ENCODE measurements at places on chromosomes 1 and 21.

- no peak overlapping the region for H3K4me3 ChIP-seq
- no peak overlapping the region for H3K27ac ChIP-seq
- no peaks in the 10 kb centered on the region for H3K4me1 ChIP-seq
- H3K27me3 ChIP-seq, result no peaks in the 10 kb centered on the region
- no peak for DNase-seq
These were observed 292.9 kb upstream of the DUSP10 start for GRCh38 chr1:222034790-222035189.

GRCh38 chr21:45064618-45065399 is 9.6 kb upstream of the ADARB1 start:
- no peak for DNase-seq
- H3K4me1 ChIP-seq, result peaks cover 11% of the 10 kb centered on the region
- no peaks in the 10 kb centered on the region for H3K36me3 ChIP-seq
- no peaks in the 10 kb centered on the region for H3K27me3 ChIP-seq
- no peak overlapping the region for H3K27ac ChIP-seq
- no peak overlapping the region for H3K4me3 ChIP-seq

GRCh38 chr1:25875856-25876692 is 566 bp upstream of the PAQR7 start:
- H3K27ac ChIP-seq, result peak overlapping the region; percentile 90
- peak overlapping the region; percentile 61 for H3K4me3 ChIP-seq
- H3K36me3 ChIP-seq, result no peaks in the 10 kb centered on the region
- DNase-seq, result peak; percentile 41

GRCh38 chr1:117051224-117052064 is 8.7 kb upstream of the TTF2 start:
- peak; percentile 40 for DNase-seq
- H3K27me3 ChIP-seq, result no peaks in the 10 kb centered on the region

DNA sequence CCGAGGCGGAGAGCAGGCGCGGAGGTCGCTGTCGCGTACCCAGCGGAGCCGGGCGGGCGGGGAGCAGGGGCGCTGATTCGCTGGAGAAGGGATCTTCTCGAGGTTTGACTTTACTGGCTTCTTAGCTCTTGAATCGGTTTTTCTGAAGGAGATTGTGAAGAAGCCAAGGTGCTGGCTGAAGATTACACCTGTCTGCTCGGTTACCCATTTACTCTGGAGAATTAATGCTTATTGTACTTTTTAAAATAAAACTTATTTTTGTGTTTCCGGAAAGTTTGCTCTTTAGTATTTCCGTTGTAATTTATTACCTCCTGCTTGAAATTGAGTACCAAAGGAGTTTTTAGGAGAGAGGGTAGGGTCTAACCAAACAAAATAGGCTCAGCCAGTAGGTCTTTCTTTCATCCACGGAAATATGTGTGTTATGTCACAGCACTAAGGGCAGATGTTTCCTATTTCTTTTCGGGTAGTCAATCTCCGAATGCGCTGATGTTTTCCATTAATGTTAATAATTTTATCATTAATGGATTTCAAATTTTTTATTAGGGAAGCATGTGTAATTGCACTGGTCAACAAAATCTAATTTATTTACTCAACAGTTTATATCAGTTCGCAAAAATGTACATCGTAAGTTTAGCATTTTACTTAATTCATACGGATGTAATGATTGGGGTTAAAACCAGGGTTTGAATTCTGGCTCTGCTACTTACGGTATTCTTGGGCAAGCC is 510 bp upstream of the GNG5 start:
- no peak for DNase-seq
- H3K4me1 ChIP-seq, result peaks cover 7% of the 10 kb centered on the region
- H3K4me3 ChIP-seq, result peak overlapping the region; percentile 73
- no peaks in the 10 kb centered on the region for H3K27me3 ChIP-seq
- H3K36me3 ChIP-seq, result peaks cover 3% of the 10 kb centered on the region

DNA sequence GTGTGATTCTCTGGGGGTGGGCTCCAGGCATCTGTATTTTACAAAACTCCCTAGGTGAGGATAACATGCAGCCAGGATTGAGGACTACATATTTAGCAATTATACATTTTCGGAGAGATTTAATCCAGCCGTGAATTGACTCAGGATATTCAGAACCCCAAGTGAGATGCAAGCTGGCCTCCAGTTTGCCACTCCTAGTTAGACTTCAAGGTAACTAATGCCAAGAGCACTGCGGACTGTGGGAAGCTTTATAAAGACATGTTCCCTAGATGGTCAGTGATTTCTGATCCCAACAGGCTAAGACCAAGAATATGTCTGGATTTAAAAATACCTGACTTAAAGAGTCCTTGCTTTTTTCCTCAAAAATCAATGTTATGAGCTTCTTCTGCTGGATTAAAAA is 308.5 kb downstream of the NTNG1 start:
- H3K27ac ChIP-seq, result no peak overlapping the region
- H3K4me1 ChIP-seq, result no peaks in the 10 kb centered on the region
- no peaks in the 10 kb centered on the region for H3K27me3 ChIP-seq
- no peak overlapping the region for H3K4me3 ChIP-seq
- no peaks in the 10 kb centered on the region for H3K36me3 ChIP-seq
- no peak for DNase-seq

DNA sequence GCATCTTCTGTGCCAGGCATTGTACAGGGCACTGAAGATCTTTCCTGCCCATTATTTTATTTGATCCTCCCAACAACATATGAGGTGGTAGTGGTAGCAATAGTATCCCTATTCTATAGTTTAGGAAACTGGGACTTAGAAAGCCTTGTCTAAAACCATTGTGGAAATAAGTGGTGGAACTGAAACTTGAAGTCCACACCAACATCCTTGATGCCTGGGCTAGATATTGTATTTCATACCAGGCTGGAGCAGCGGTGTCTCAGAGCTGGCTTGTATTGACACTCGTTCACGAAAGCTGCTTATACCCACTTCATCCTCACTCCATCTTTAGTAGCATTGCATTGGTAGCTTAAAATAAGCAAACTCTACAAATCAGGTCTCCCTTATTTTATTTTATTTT is 9.7 kb upstream of the CTSS start:
- H3K27ac ChIP-seq, result no peak overlapping the region
- H3K27me3 ChIP-seq, result no peaks in the 10 kb centered on the region
- no peaks in the 10 kb centered on the region for H3K4me1 ChIP-seq
- H3K36me3 ChIP-seq, result no peaks in the 10 kb centered on the region
- H3K4me3 ChIP-seq, result no peak overlapping the region

GRCh38 chr1:41399145-41399795 is 38.0 kb downstream of the FOXO6 start:
- H3K27ac ChIP-seq, result no peak overlapping the region
- H3K4me3 ChIP-seq, result no peak overlapping the region
- no peaks in the 10 kb centered on the region for H3K36me3 ChIP-seq

DNA sequence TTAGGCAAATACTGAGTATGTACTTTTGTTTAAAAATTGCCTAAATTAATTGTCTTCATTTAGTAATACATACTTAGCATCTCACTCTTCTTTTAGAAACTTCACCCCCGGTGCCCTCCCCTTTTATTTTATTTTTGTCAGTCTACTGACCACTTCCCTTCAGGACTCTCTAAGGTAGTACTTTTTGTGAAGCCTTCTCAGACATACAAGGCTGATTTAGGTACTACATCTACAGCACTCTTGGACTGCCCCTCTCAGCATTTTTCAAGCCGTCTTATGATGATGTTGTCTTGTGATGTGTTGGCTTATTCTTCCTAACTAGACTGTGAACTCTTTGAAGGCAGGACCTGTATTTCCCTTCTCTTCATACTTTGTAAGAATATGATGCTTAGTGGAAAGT is 24.7 kb downstream of the RPS6KC1 start:
- no peaks in the 10 kb centered on the region for H3K36me3 ChIP-seq
- H3K27me3 ChIP-seq, result no peaks in the 10 kb centered on the region
- H3K27ac ChIP-seq, result no peak overlapping the region
- DNase-seq, result no peak
- H3K4me1 ChIP-seq, result no peaks in the 10 kb centered on the region
- no peak overlapping the region for H3K4me3 ChIP-seq

GRCh38 chr1:23449958-23450357 is 25.4 kb upstream of the TCEA3 start:
- H3K4me1 ChIP-seq, result peaks cover 17% of the 10 kb centered on the region
- no peaks in the 10 kb centered on the region for H3K27me3 ChIP-seq
- no peak overlapping the region for H3K4me3 ChIP-seq

DNA sequence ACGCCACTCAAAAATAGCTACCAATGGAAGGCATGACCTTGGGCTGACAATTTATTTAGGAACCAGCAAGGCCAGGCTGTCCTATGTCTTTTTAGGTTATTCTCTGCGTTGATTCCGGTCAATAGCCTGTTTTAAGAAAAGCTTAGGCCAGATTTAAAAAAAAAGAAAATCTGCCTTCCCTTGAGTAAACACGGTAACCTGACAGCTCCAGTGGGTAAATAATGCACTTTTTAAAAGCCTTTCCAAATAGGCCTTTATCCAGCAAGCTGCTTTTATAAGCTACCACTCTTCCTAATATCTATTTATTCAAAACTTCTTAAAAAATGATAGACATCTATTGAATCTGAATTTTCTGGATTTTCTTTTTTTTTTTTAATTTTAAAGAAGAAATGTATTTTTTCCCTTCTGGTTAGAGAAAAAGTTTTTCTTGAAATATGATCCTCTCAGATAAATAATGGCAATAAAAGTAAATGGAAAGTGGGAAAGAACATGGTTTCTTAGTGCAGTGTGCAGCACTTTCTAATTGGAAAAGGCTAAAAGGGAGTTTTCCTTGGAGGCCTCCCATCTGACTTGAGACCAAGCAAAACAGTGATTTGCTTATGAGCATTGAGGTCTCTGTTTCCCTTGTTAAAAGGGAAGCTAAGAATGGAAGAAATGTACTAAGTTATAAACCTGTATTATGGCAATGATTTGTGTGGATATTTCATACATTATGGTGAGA is 281.0 kb upstream of the RUNX1 start:
- H3K27ac ChIP-seq, result no peak overlapping the region
- H3K4me3 ChIP-seq, result no peak overlapping the region
- no peak for DNase-seq

DNA sequence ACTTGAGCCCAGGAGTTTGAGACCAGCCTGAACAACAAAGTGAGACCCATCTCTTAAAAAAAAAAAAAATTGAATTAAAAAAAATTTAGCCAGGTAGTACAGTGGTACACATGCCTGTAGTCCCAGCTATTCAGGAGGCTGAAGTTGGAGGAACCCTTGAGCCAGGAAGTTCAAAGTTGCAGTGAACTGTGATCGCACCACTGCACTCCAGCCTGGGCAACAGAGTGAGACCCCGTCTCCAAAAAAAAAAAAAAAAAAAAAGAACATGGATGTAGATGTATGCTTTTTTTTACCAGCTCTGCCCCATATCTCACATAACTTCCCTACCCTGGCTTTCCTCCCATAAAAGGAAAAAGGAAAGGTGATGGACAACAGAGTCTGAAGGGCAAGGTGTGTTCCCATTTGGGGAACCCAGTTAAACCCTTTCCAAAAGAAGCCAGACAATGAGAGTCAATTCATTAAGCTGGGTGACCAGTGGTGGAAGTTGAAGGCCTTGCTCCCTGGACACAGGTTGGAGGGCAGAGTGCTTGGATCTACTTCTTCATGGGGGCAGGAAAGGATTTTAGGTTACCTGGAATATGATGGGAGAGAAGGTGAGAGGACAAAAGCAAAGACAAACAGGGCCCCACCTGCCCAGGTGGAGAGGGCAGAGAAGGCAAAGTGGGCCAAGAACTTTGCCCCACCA is 2.9 kb downstream of the KRTCAP2 start:
- H3K27me3 ChIP-seq, result no peaks in the 10 kb centered on the region
- H3K27ac ChIP-seq, result no peak overlapping the region
- peaks cover 7% of the 10 kb centered on the region for H3K4me1 ChIP-seq
- peaks cover 14% of the 10 kb centered on the region for H3K36me3 ChIP-seq
- DNase-seq, result no peak
- no peak overlapping the region for H3K4me3 ChIP-seq

DNA sequence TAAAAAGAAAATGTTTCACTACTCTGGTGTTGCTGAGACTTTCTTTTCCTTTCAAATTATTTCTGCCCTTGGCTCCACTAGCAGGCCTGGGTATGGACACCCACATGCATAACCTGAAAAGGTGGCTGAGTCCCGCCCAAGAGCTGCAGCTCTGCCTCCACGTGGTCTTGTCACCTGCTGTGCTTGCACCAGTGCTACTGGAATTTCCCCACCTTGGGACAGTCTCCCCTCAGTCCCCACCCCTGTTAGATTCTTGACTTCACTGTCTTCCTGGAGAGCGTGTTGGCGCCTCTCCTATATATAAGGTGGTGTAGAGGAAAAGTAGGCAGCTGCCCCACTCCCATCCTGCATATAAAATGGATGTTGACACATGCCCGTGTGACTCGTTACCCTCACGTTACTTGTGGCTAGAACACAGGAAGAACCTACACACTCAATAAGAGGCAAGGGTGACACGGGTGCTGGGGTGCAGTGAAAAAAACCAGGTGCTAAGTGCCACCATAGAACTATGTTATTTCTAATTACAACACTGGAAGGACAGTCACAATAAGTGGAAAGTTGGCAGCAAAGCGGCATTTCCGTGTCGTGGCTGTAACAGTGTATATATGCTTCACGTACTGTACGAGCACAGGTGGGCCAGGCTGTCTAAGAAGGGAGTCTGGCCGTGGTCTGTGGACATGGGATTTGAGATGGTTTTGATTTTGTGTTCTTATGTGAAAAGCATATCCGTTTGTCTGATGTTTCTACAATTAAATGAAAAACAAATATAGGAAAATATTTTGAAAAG is 61.0 kb downstream of the POFUT2 start:
- H3K4me3 ChIP-seq, result no peak overlapping the region
- H3K36me3 ChIP-seq, result peaks cover 12% of the 10 kb centered on the region
- no peaks in the 10 kb centered on the region for H3K27me3 ChIP-seq
- no peak for DNase-seq
- H3K27ac ChIP-seq, result no peak overlapping the region
- H3K4me1 ChIP-seq, result peaks cover 8% of the 10 kb centered on the region

- no peaks in the 10 kb centered on the region for H3K4me1 ChIP-seq
- no peak for DNase-seq
- no peaks in the 10 kb centered on the region for H3K27me3 ChIP-seq
- no peaks in the 10 kb centered on the region for H3K36me3 ChIP-seq
These were observed 198.8 kb upstream of the C8B start for GRCh38 chr1:57164584-57164983.

- no peak for DNase-seq
- H3K4me3 ChIP-seq, result no peak overlapping the region
- no peaks in the 10 kb centered on the region for H3K36me3 ChIP-seq
- peaks cover 13% of the 10 kb centered on the region for H3K4me1 ChIP-seq
- H3K27me3 ChIP-seq, result no peaks in the 10 kb centered on the region
These were observed 505.8 kb downstream of the SMYD3 start for GRCh38 chr1:246001142-246001836.

- H3K27ac ChIP-seq, result no peak overlapping the region
- no peaks in the 10 kb centered on the region for H3K4me1 ChIP-seq
- no peaks in the 10 kb centered on the region for H3K27me3 ChIP-seq
- H3K36me3 ChIP-seq, result no peaks in the 10 kb centered on the region
- no peak for DNase-seq
These were observed 299.6 kb upstream of the RUNX1 start for GRCh38 chr21:35348686-35349085.

GRCh38 chr21:36654796-36655325 is 44.1 kb upstream of the SIM2 start:
- no peaks in the 10 kb centered on the region for H3K36me3 ChIP-seq
- DNase-seq, result no peak
- H3K4me1 ChIP-seq, result peaks cover 3% of the 10 kb centered on the region
- H3K4me3 ChIP-seq, result no peak overlapping the region

Measured in trophoblast cell (in vitro differentiated cells and primary cell).